ENCODE measurements at places on chromosomes 11 and 22. TPM values are rescaled to one million over a fixed set of nuclear protein-coding genes. Genes with fewer than 3 reads are reported as not detected.
A peak's percentile ranks its signal among the peaks of the same experiment; 100 is the strongest.

DNA sequence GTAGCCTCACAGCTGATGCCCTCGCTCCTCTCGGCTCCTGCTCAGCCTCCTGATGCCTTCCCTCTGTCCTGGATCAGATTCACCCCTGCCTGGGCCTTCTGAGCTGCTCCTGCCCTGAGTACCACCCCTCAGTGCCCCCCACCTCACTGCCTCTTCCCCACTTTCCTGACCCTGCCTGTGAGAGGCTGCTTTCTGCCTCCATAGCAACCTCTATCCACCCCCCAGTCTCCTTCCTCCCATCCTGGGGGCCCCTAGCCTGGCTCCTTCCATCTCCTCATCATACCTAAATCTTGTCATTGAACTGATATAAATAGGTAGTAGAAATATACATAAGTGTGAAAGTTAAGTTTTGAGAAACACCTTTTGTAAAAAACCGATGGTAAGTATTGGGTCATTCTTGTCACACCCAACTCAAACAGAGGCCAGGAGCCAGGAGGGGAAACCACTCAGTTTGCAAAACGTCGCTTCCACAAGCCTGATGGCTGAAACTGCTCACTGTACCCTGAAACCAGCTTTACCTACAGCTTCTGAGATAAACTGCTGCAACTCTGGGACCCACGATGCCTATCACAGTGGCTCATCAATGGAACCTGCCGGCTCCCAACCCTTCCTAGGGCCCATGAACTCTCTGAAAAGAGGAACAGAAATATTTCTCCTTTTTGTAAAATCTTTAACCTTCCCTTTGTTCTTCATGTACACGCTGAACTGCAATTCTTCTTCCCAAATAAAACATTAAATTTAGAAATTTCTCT, 4.8 kb upstream of the APOBEC3H start:
- DNase-seq = no peak

DNA sequence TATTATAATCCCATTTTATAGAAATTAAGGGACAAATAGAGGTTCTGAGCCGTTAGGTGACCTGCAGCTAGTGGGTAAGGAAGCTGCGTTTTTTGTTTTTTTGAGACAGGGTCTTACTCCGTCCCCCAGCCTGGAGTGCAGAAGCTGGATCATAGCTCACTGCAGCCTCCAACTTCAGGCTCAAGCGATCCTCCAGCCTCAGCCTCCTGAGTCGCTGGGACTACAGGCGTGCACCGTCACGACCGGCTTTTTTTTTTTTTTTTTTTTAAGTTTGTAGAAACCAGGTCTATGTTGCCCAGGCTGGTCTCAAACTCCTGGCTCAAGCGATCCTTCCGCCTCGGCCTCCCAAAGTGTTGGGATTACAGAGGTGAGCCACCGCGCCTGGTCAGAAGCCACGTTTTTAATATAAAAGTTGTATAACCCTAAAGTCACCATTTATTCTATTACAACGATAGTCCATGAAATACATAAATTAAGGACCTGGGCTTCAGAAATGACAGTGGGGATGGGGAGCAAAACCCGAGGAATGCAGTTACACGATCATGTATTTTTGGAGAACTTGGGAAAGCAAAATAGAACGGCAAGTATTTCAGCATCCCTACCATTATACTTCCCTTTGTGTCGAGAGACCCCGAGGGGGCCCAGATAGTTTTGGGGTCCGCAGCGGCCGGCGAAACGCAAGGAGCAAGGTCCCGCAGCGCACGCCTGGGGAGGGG, 638 bp downstream of the SAAL1 start:
- no peak for DNase-seq

ARHGAP20 gene
- total RNA-seq = 0.04 TPM

DNA sequence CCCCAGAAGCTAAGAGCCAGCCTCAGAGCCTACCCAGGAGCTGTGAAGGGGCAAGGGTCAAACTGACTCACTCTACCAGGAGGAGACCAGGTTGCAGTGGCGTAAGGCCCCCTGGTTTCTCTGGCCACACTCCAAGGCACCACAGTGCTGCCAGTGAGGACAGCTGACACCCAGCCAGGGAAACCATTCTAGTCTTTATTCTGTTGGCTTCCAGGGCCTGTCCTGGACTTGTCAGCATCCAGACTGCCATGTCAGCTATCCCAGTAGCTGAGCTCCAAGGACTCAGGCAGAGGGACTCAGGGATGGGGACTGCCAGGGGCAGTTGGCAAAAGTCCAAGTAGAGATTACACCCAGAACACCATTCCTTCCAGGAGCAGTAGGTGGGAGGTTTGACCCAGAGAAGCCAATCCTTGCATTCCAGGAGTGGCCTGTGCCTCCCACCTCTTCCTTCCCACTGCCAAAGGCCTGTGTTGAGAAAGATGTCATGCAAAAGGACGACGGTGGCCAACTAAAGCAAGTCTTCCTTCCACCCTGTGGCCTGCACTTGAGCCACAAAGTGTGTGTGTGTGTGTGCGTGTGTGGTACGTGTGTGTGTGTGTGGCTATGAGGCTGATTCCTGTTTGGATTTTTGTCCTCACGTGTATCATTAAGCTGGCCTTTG, 3.6 kb upstream of the MAPK8IP1 start:
- DNase-seq = no peak

ZNF214 gene
- total RNA-seq = 5.0 TPM

DNA sequence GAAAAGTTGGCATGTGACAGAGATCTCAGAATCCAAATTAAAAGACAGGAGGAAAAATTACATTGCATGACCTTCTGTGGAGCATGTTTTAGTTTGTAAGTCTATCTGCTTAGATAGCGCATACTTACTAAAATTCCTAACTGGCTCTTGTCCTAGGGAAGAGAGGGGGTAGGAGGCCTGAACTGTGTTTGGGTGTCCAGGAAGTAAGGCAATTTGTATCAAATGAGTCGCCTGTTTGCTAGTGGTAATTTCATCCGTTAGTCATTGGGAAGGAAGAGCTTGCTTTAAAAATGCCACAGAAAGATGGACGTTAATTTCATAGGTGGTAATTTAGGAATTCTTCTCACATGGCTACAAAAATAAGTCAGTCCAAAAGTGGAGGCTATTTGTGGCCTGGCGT, 18.5 kb downstream of the GRK3 start:
- no peak for DNase-seq

DNA sequence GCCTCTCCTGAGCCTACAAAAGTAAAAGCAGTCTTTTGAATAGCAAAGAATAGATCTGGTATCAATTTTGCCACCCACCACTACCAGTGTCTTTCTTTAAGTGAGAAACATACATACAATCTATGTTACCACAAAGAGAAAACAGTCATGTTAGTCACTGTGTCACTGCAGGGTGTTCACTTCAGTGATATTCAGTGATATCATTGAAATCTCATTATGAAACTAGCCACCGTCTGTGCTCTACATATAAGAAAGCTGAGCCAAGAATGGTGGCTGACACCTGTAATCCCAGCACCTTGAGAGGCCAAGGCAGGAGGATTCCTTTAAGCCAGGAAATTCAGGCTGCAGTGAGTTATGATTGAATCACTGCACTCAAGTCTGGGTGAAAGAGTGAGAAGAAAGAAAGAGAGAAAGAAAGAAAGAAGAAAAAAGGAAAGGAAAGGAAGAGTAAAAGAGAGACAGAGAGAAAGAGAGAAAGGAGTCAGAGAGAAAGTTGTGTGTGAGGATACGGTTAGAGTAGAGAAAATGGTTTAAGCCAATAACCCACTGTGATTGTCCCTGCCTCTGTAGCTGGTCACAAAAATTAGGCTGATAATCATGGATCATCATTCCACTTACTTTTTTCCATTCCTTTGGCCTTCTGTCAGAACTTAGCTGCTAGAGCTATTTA, 847.1 kb downstream of the FAM181B start:
- no peak for DNase-seq

GRCh38 chr11:35974882-35975589, 31.2 kb downstream of the LDLRAD3 start:
- DNase-seq = no peak

DNA sequence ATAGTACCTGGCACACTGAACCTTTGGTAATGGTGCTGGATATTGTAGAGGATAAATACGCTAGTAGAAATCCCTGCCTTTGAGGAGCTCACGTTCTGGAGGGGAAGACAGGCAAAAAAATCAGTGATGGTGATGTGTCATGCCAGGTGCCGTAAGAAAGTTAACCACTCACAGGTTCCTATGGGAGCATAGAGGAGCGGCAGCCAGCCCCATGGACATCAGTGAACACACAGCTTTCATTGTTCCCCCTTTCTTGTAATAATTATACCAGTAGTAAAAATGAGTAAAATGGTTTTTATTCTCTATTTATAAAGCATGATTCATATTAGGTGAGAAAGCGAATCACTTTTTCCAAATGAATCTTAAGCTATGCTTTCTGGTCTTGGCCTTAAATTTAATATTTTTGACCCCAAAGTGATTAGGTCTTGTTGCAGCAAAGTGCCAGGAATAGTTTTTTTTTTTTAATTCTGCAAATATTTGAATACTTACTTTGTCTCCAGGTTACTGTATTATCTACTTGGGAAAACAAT, 57.9 kb downstream of the UVRAG start:
- no peak for DNase-seq

CEND1 gene
- 0.81 TPM for total RNA-seq

MPPED2 gene
- 2.6 TPM for total RNA-seq

DNA sequence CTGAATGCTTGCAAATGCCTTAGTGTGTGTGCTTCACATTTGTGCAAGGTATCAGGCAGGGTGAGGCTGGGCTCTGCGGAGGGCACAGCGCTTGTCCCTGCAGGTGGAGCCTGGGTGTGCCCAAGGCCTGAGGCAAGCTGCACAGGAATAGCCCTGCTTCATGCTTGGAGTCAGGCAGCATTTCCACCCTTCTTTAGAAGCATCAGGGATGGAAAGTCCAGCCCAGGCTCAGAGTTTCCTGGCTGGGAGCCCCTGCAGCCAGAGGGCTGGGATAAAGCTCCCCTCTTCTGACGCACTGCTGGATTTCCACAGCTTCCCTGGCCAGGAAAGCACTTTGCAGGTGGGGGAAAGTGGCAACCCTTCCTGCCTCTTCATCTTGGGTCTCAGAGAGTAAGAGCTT, 63.4 kb downstream of the GALNT18 start:
- no peak for DNase-seq

USP2 gene
- 7.6 TPM for total RNA-seq

GRCh38 chr11:79431535-79431934, 9.3 kb downstream of the TENM4 start:
- DNase-seq = no peak

- DNase-seq = no peak
Observed at GRCh38 chr11:10494636-10495463, 39.8 kb downstream of the AMPD3 start.

- DNase-seq = peak; percentile 80
Observed at GRCh38 chr22:23376256-23376655, 195.9 kb downstream of the BCR start.

DNA sequence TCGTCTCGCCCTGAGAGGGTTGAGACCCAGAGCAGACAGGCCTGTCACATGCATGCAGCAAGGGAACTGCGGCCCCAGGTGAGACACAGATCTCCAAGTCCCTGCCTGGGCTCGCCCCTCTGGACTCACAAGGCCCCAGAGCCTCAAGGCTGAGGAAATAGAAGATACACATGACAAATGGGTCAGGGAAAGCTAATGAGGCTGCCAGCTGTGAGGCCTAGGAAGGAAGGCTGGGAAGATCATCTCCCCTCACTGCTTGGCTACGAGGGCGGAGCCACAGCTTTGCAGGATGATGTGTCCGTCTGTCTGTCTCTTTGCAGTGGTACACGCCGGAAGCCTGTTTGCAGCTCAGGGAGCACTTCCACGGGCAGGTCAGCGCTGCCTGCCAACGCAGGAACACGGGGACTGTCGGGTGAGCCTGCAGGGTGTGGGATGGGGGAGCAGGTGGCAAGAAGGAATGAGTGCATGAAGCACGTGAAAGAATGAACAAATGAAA, 4.5 kb downstream of the RAB36 start:
- peak; percentile 74 for DNase-seq

DNA sequence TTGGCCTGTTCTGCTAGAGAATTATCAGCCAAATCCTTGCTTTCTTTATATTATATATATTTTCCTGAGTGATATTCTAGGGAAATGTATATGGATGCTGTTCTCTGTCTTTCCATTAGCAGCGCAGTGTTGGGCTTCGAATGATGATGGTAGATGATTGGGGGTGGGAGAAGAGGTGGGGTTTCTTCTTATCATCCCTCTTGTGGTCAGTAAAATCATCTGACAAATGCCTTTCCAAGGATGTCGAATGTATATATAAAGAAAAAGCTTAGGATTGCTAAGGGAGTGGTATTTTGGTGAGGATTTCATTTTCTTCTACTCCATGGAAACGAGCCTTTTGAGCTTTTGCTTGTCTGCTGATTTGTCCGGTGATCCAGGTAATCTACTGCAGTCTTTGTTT, 48.9 kb downstream of the ARHGEF12 start:
- no peak for DNase-seq

CYP2D6 gene
- 2.3 TPM for total RNA-seq

DNA sequence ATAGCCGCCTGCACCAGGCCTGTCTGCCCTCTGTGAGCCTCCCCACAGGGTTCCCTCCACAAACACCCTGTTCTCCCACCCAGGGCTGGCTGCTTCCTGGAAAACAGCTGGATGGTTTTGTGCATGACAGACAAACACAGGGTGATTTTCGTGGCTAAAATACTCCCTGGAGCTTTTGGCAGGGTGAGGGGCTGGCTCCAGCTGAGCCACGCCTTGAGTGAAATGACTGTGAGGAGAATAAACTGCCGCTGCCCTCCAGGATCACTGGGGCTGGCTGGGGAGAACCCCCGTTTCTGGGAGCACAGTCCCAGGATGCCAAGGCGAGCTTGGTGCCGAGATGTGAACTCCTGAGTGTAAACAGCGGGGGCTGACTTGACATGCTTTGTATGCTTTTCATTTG, 20.3 kb upstream of the PPP6R3 start:
- DNase-seq = no peak

SERPING1 gene
- 35.2 TPM for total RNA-seq

ELFN2 gene
- 0.64 TPM for total RNA-seq

GRCh38 chr22:37258753-37259401, 14.8 kb upstream of the RAC2 start:
- peak; percentile 37 for DNase-seq

Data from H9 (cell line).